ENCODE measurements at places on chromosomes 1 and 21.

- no peak for DNase-seq
Measured at GRCh38 chr1:214660900-214661299, 57.9 kb downstream of the CENPF start.

GRCh38 chr1:34341896-34342295 lies 165.2 kb downstream of the C1orf94 start:
- no peak for DNase-seq

DNA sequence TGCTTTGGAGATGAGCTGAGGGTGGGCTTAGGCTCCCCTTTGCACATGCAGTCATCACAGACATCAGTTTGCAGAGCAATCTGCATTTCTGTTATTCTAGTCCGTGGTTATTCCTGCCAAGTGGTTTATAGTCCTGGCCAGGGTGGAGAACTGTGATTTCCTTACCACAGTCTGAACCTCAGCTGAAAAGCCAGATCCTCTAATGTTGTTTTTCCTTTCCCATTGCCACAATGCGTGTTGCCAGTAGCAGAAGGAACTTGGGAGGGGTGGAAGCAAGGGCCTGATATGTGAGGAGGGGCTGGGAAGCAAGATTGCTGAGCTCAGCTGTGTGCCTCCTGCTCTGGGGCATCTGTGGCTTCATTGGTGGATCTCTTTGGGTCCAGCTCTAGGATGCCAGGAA lies 18.0 kb upstream of the ST3GAL3 start:
- DNase-seq = no peak

DNA sequence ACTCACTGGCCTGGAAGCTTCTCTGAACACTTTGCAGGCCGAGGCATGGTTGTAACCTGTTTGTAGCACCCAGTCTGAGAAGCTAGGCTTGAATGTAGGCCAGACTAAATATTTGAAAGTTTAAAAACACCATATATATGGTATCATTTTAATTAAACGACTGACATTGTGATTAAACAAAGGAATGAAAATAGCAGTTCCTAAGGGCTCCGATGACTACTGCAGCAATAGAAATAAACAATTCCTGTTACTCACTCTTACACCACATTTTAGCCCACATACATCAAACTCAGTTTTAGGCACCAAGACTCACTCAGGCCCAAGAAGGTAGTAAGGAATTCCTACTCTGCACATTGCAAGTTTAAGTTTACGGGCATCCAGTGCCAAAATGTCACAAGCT lies 281.2 kb downstream of the AKT3 start:
- DNase-seq = no peak

DNA sequence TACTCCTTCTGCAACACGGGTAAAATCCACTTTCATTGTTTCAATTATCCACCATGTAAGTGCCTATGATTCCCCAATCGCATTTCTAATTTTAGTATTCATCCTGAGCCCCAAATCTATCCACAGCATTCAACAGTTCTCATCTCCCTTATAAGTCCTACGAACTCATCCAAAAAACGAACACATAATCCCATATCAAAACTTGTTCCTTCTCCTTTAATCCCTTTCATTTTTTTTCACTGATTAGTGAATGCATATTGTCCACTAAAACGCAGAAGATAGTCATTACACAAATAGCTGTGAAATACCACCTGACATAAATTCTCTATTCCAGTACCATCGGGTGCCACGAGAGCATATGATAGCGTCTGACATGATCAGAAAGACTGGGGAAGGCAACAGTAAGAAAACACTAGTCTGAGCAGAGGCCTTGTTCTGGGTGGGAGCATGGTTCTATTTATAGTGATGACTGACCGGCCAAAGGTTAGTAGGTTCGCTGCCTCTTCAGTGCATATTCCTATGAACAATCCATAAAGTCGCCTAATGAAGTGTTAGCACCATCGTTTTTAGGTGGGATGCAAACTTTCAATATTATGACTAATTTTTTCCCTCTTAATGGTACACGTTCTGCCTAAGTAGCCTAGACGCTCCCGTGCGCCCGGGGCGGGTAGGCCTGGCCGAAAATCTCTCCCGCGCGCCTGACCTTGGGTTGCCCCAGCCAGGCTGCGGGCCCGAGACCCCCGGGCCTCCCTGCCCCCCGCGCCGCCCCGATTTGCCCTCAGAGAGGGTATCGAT lies 648 bp downstream of the ATP5PF start:
- DNase-seq = peak; percentile 94

GRCh38 chr1:167249702-167250101 lies 29.0 kb downstream of the POU2F1 start:
- DNase-seq = no peak

- no peak for DNase-seq
Measured at GRCh38 chr1:92803140-92803887, 18.4 kb upstream of the EVI5 start.

DNA sequence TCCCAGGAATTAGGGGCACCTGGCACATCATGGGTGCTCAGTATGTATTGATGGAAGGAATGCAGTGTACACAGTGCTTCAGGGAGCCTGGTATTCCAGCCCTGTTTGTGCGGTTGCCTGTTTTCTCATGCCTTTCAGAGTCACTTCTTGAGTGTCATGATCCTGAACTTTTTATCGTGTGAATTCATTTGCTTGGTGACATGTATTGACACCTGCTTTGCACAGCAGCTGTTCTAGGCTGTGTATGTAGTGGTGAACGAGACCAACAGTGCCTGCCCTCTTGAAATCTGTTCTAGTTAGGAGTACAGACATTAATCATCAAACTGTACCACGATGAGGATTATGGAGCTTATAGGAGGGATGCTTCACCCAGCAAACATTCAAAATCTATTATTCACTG lies 6.1 kb downstream of the HTR6 start:
- DNase-seq = no peak

GRCh38 chr1:32741059-32741412 lies 38.5 kb upstream of the SYNC start:
- DNase-seq = no peak

- DNase-seq = no peak
Measured at GRCh38 chr1:97875996-97876395, 44.8 kb downstream of the DPYD start.

DNA sequence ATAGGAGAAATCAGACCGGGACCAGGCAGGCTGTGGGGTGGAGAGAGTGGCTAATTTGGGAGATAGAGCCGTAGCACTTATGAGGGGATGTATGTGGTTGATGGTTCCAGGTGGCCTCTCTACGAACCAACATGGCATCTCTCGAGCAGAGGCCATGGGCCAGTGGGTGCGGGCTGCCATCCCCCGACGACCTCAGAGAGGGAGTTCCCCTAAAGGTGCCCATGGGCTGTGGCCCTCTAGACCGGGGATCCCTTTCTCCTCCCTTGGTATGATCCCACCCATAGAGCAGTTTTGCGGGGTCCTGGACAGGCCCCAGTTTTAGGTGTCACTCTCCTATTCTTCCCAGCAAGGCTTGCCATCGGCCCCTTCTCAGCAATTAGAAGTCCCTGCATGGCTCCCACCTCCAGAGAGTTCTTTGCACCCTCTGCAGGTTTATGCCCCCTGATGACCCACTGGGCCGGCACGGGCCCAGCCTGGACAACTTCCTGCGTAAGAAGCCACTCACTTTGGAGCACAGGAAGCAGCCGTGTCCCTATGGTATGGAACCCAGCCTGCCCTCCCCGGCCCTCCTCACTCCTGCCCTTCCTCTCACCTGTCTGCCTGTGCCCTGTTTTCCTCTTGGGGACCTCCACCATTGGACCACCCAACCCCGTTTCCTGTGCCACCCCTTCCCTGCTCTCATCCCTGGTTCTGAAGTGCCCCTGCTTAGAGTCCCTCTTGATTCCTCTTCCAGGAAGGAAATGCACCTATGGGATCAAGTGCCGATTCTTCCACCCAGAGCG lies 7.8 kb downstream of the ZC3H12A start:
- no peak for DNase-seq

GRCh38 chr1:29256394-29256793 lies 20.1 kb downstream of the PTPRU start:
- DNase-seq = peak; percentile 30

DNA sequence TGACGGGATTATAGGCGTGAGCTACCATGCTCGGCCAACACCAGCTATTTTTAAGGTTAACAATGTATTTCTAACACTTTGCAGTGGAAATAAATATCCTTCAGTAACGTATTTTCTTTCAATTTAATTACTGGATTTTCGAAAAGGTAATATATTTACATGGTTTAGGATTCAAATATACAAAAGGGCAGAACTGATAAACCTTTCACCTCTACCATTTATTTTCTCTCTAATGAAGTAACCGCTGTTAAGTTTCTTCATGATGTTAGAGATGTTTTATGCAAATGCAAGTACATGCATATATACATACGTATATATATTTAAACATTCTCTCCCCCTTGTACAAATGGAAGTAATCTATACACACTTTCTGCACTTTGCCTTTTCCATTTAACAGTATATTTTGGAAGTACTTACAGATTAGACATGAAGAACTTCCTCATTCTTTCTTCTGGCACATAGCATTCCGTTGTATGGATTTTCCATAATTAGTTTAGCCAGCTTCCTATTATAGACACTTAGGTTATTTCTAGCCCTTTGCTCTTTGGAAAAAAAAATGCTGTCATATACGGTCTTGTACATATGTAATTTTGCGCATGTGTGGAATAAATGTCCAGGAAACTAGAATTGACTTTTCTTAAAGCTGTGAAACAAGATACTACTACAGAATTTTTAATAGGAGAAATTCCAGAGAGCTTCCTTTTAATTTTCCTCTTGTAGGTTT lies 14.9 kb upstream of the HJV start:
- DNase-seq = no peak

GRCh38 chr1:34378968-34379856 lies 202.5 kb downstream of the C1orf94 start:
- DNase-seq = no peak

DNA sequence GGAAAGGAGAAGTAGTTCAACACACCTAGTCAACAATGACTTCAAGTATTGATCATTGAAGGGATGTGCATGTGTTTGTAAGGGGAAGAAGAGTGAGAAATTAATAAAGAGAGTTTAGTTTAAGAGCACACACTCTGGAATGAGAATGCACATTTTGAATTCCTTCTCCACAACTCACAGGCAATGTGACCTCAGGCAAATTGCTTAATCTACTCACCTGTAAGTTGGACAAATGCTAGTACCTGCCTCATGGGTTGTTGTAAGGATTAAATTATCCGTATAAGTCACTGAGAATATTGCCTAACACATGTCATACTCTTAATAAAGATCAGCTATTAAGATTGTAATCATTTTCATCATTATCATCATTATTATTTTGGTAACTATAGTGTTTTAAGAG lies 204.0 kb upstream of the NFIA start:
- DNase-seq = no peak

GRCh38 chr1:103582464-103582863 lies 11.1 kb downstream of the AMY2B start:
- no peak for DNase-seq

DNA sequence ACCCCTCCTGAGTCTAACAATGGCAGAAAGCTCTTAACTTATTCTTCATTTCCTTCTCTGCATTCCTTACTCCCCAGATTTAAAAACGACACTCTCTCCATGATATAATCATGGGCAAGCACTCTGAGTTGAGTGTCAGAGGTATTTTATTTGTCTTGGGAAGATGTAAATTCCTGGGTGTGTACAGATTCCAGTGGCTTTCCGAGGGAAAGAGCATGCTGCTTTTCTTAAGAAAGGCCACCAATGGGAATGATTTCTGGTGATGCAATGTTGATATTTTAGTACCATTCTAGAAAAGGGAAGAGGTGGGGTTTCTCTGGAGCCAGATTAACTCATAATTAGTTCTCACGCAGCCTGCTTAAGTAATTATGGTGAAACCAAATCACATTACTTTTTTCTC lies 47.8 kb upstream of the BTG3 start:
- DNase-seq = no peak

- no peak for DNase-seq
Measured at GRCh38 chr1:12179111-12179519, 12.3 kb downstream of the TNFRSF1B start.

GRCh38 chr1:153432874-153433681 lies 16.8 kb downstream of the S100A7A start:
- DNase-seq = no peak

GRCh38 chr1:77847621-77848080 lies 40.8 kb upstream of the NEXN start:
- no peak for DNase-seq
